ENCODE measurements at places on chromosomes 12 and 14.

- DNase-seq: no peak
These were observed 15.7 kb upstream of the ESPL1 start for GRCh38 chr12:53252349-53252916.

DNA sequence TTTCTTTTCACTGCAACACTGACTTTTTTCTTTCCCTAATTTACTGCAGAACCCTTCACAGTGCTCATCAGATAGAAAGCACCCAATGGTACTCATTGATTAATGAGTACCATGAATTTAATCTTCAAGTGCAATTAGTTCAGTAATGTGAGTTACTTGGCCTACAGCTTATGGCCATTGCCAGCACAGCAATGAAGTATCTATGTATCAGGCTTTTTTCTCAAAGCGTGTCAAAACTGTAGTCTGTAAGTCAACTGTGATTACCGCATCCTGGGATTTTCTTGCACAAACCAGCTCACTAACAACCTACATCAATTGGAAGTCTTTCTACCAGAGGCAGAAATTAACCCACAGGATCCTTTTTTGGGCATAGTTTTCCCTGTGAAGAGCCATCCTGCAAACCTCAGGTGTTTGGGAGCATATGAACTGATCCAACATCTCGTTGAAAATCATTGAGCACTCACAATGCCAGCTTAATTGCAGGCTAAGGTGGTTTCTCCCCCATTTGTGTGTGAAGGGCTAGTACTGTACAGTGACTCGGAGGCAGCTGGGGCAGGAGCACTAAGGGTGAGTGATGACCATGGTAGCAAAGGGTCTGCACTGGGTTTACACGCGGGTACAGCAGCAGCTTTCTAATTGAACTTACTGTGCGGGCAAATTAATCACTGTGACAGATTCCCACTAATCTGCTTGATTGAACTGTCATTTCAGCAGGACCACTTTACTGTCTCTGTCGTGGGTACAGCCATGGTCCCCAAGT is 619.3 kb downstream of the SNAPC1 start:
- DNase-seq: no peak

GRCh38 chr12:21992823-21993222 is 51.6 kb upstream of the ABCC9 start:
- peak; percentile 13 for DNase-seq

- DNase-seq: peak; percentile 67
These were observed 827.6 kb downstream of the NRXN3 start for GRCh38 chr14:78997811-78998210.

GRCh38 chr14:75977582-75977943 is 4.2 kb downstream of the TGFB3 start:
- DNase-seq: no peak

DNA sequence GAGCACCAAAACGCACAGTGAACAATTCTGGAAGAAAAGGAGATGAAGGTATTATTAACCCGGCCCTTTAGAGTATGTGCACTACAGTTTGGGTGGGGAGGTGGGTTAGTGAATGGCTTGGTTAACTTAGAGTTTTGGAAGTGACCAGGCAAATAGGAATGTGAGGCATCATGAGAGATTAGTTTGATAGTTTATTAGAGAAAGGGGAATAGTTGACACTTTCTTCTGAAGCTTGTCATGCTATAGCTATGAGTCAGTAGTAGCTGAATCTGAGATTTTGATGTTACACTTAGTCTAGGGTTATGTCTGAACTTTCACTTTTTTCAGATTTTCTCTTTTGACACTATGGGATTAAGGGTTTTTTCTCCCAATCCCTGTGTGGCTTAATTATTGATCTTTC is 567.2 kb downstream of the SNAPC1 start:
- DNase-seq: no peak

GRCh38 chr12:22332202-22332601 is 2.3 kb downstream of the ST8SIA1 start:
- no peak for DNase-seq

GRCh38 chr14:72818998-72819397 is 74.9 kb downstream of the DPF3 start:
- no peak for DNase-seq

GRCh38 chr12:85325442-85325841 is 45.4 kb downstream of the ALX1 start:
- DNase-seq: no peak

DNA sequence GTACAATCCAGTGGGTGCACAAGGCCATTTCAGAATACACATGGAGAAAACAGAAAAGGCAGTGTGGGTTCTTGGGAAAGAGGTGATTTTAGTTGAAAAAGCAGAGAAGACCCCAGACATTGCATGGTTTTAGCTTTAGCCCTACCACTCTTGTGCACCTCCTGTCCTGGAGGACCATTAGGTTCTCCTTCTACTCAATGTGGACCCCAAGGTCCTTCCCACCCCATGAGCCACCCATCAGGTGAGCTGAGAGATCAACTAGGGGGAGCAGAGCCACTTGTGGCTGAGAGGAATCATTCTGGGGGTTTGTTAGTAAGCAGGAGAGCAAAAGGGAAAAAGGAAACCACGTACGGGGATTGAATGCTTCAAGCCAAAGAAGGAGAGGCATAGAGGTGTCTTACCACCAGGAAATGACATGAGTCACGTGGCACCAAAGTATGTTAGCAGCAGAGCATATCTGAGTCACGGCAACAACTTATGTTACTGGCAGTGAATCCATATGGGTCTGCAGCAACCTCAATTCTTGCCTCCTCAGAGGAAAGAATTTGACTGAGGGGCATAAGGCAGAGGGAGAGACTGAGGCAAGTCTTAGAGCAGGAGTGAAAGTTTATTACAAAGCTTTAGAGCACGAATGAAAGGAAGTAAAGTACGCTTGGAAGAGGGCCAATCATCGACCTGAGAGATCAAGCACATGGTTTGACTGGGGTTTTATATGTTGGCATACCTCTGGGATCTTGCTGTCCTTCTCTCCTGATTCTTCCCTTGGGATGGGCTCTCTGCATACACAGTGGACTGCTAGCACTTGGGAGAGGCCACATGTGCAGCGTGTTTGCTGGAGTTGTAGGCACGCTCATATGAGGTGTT is 73.9 kb downstream of the HSD17B6 start:
- DNase-seq: peak; percentile 58

GRCh38 chr12:130226771-130227170 is 64.5 kb downstream of the FZD10 start:
- no peak for DNase-seq
